GM12865 (cell line): ENCODE measurements at places on chromosomes 11 and 22.

GRCh38 chr11:9862981-9863380, 199.1 kb downstream of the SWAP70 start:
- DNase-seq, result no peak

GRCh38 chr11:70569996-70570692, 171.8 kb downstream of the CTTN start:
- DNase-seq, result no peak

DNA sequence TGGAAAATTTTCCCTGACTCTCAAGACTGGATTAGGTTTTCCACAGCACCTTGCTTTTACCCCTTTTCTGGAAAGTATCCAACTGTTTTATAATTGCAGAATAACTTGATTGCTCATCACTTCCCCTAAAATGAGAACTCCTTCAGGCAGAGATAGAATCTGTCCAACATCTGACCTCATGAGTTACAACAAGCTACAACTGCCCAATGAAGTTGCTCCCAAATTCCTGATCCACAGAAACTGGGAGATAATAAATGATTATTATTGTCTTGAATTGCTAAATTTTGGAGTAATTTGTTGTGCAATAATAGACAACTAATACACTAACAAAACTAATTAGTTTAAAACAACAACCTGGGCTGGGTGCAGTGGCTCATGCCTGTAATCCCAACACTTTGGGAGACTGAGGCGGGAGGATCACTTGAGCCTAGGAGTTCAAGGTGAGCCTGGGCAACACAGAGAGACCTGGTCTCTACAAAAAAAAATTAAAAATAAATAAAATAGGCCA, 10.0 kb upstream of the CCDC83 start:
- DNase-seq, result no peak

DNA sequence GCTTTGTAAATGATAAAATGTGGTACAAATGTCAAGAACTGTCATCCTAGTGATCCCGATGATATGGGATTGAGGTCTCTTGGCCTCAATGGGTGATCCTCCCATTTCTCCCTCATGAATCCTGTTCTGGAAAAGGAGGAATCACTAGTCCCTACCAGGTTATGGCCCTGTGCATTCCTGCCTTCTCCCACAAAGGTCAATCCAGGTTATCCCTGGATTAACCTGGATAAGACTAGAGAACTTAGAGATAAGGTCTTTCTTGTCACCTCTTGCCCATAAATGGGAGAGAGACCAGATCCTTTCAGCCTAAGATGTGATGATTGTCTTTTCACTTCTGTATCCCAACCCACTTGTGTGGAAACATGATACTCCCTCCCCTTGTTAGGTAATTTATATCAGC, 396.7 kb downstream of the BUD13 start:
- DNase-seq, result no peak

GRCh38 chr11:15565880-15566279, 451.2 kb downstream of the INSC start:
- no peak for DNase-seq

DNA sequence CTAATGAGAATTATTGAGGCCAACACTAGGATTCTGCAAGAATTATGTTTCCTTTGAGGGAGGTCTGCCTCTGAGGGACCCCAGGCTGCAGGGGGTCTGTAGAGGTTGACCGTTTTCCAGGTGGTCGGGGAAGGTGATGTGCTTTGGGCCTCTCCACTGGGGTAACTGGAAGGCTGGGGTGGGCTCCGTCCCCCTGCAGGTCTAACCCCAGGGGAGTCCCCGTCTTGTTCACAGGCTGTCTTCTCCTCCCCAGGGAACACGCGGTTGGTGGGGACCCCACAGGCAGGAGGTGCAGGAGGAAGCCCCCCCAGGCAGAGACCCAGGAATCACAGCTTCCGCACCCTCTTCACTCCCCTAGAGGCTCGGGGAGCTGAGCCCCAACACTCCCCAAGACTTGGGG, 726.4 kb downstream of the BRD1 start:
- DNase-seq, result no peak

- DNase-seq, result no peak
These were observed 6.4 kb downstream of the COA4 start for GRCh38 chr11:73870261-73870660.

- DNase-seq, result peak; percentile 51
These were observed 539 bp downstream of the SIRT3 start for GRCh38 chr11:235609-235996.

DNA sequence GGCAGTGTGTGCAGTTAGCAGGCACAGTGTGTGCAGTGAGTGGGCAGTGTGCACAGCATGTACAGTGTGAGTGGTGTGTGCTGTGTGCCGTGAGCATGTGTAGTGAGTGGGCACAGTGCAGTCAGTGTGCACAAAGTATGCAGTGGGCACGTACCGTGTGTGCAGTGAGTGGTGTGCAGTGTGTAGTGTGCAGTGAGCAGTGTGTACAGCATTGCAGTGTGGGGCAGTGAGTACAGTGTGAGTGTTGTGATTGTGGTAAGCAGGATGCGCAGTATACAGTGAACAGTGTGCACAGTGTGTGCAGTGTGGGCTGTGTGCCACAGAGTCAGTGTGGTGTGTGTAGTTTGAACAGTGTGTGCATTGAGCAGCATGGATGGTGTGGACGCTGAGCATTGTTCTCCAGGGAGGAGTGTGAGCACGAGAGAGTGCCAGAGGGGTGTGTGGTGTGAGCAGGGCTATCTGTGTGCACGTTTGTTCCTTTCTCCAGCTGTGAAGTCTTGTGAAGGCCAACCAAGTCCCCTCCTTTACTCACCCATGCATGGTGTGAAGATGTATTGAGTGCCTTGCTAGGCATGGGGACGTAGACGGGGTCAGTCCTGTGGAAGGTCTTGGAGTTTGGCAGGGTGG, 3.0 kb downstream of the SHANK3 start:
- DNase-seq, result no peak

GRCh38 chr11:3995949-3996554, 98.5 kb upstream of the RRM1 start:
- no peak for DNase-seq

DNA sequence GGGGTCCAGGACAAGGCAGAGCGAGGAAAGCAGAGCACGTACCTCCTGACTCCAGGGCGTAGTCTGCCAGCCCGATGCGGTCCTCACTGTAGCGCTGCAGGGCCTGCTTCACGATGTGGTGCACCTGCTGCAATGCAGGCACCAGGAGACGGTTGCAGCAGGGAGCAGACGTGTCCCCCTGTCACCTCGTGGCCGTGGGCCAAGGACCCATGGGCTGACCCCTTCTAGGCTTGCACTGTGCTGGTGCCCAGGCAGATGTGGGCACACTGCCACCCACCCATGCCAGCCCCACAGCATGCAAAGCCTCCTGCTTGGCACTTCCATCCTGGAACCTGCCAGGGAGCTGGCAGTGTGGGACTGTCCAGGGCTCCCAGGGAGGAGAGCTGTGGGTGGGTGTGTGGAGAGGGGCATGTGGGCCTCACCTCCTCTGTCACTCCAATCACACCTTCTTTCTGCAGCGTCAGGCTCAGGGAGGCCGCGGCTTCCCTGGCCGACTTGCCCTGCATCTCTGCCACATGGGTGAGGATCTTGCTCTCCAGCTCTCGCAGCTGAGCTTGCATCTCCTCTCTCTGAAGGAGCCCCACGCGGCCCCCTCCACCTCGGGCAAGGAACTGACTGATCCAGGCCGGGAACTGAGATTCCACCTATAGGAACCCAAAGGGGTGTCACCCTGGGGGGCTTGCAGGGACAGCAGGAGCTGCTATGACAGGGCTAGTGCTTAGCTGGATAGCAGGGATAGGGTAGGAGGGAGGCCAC, 16.3 kb downstream of the SUN2 start:
- DNase-seq, result no peak

GRCh38 chr22:49594078-49594477, 233.6 kb downstream of the BRD1 start:
- DNase-seq, result no peak

- no peak for DNase-seq
These were observed 38.2 kb downstream of the GLYATL1 start for GRCh38 chr11:58977470-58977869.

- DNase-seq, result no peak
These were observed 29.4 kb upstream of the OAF start for GRCh38 chr11:120181376-120181975.

DNA sequence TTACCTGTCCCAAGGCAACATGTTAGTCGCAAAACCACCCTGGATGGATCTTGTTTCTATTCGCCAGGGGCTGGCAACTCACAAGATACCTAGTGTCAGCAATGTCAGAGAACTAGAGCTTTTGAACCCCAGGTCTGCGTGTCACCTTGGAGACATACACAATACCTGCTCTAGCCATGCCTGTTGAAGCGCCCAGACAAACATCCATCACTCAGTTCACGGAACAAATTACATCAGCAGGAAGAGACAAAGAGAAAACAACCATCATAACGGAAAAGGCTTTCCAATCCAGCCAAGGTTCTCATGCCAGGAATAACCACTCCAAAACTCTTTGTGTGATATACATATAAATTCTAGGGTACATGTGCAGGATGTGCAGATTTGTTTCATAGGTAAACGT, 2.2 kb downstream of the CD59 start:
- no peak for DNase-seq

GRCh38 chr11:95799546-95799945, 9.2 kb downstream of the CEP57 start:
- DNase-seq, result no peak

- DNase-seq, result no peak
These were observed 7.2 kb downstream of the BLID start for GRCh38 chr11:122108828-122109227.

GRCh38 chr11:44596525-44597276, 31.2 kb downstream of the CD82 start:
- peak; percentile 81 for DNase-seq

DNA sequence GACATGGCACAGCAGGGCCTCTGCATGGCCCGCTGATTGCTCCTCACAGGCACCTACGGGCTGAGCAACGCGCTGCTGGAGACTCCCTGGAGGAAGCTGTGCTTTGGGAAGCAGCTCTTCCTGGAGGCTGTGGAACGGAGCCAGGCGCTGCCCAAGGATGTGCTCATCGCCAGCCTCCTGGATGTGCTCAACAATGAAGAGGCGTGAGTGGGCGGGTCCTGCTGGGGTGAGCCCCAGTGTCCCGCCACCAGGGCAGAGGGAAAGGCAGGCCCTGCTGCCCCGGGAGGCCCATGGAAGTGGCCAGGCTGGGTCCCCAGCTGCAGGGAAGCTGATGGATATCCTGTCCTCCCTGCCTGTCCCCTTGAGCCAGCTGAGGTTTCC, 18.6 kb upstream of the DGCR8 start:
- DNase-seq, result no peak

DNA sequence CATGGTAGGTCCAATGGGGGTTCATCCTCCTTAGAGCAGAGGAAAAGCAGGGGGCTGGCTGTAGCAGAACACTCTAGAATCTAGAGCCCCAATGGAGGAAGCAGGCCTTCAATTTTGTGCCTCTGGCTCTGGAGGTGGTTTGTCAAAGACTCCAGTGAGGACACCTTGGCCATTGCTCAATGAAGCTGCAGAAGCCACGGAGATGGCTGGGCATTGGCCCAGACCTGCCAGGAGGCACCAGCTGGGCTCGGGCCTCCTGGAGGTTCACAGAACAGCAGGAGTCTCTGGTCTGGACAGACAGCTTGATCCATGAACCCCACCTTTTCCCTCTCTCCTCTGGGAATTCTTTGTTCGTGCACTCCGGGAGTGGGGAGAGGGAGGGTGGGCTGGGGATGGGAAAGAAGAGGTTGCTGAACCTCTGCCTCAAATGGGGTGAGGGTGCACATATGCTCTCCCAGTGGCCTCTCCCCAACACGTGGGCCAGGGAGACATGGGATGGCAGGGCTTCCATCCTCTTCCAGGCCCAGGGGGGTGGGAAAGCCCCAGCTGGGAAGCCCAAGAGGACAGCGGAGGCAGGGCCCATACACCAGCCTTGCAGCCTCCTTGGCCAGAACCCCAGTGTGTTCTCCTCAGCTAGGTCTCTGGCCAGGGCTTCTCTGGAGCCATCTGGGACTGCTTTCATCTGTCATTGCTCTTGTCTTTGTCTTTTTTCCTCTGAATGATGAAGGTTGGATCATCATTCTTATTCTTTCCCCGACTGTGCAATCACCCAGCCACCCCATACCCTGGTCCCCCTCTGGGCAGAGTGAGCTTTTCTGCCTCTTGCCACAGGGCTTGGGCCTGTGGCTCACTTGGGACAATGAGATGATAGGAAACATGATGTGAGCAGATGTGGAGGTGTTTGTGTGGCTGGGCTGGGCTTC, 1019.4 kb downstream of the BRD1 start:
- DNase-seq, result no peak

- DNase-seq, result no peak
These were observed 35.1 kb upstream of the PRSS23 start for GRCh38 chr11:86765203-86765602.

GRCh38 chr11:118885319-118885718, 1.6 kb downstream of the CXCR5 start:
- DNase-seq, result no peak

- DNase-seq, result no peak
These were observed 100.6 kb downstream of the FBXO7 start for GRCh38 chr22:32574958-32575910.

DNA sequence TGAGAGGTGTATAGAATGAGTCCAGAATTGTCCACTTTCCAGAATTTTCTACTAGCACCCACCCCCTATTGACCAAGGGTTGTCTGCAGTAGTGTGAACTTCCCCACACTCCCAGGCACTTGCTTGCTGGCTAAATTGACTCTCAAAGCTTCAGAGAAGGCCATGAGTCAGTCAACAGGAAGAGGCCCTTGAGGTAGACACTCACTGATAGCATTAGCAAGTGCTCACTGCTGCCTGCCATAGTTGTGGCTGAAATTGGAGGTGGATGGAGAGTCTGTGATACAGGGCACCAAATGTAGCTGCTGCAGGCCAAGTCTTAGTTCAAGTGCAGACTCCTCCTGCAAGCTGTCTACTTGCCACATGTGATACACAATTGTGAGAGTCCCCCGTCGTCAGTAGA, 156.8 kb downstream of the SPON1 start:
- no peak for DNase-seq
